ENCODE measurements at places on chromosomes 5 and 9.

DNA sequence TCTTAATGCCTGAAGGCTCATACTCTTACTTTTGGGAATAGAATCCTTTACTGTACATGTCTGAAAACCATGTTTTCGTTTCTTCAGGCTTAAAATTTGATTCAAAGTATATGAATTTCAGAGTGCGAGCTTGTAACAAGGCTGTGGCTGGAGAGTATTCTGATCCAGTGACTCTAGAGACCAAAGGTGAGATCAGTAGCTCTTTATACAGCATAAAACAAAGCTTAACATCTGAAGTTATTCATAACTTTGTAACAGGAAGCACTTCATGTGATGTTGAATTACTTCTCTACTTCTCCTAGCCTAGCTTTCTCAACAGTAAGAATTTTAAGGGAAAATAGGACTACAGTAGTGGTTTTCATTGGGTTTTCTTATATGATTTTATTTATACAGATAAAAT is 49.4 kb upstream of the FKTN start:
- no peak for DNase-seq

GRCh38 chr9:123933440-123934212 is 3.7 kb upstream of the DENND1A start:
- no peak for DNase-seq

DNA sequence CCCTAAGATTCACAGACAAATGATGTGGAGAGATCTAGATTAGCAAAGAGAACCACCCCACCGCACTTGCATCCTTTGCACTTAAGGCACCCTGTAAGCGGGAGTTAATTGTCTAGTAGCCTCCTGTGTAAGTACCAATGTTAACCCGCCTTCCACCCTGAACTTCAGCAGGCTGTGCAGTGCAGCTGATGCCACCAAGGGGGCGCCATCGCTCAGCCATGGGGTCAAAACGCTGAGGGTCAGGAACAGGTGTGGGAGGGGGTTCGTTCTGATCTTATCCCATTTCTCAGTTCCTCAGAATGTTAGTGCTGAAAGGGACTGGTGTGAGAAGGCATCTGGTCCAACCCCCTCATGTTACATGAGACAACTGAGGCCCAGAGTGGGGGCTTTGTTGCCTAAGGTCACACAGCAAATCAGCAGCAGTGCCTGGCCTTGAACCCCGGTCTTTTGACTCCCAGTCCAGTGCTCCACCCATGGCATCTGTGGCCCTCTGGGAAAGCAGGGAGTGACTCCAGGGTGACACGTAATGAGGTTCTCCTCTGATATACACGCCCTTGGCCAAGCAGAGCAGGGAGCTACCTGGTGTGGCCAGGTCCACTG is 57.3 kb downstream of the CYFIP2 start:
- DNase-seq = no peak

GRCh38 chr5:179141867-179142266 is 81.7 kb downstream of the ZNF354C start:
- DNase-seq = no peak

- DNase-seq = no peak
Measured at GRCh38 chr5:112143690-112144089, 275.4 kb downstream of the EPB41L4A start.

GRCh38 chr5:138969323-138970002 is 94.3 kb upstream of the LRRTM2 start:
- DNase-seq = no peak

- no peak for DNase-seq
Measured at GRCh38 chr5:157388111-157388710, 71.8 kb upstream of the NIPAL4 start.

DNA sequence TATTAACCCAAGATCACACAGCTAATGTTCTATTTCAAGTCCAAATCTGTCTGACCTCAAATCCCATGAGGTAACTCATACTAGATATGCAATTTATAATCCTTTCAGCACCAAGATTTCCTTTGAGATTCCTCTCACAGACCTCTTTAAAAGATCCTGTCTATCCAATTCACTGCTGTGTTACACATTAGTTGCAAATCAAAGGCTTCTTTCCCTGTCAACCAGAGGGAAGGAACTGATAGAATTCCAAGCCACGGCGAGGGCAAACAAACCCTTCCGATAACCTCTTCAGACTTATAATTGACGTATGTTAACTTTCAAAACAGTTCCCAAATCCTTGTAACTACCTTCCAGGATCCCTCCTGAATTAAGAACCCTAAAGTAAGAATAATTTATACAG is 168.9 kb downstream of the DRD1 start:
- DNase-seq = no peak

DNA sequence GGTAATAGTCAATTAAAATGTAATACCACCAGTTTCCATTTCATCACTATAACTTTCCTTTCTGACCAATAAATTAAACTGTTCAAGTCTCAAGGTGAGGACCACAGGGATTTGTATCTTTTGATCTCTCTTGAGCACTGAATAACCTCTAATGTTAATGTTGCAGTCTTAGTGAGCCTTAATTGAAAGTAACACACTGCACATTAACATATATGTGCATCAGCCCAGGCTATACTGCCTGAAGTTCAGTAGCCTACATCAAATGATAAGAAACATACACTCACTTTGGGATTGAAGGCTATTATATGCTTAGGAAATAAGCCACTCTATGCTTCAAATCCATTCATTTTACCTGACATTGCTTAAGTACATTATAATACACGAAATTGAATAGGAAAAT is 311.0 kb upstream of the DAP start:
- DNase-seq = no peak

DNA sequence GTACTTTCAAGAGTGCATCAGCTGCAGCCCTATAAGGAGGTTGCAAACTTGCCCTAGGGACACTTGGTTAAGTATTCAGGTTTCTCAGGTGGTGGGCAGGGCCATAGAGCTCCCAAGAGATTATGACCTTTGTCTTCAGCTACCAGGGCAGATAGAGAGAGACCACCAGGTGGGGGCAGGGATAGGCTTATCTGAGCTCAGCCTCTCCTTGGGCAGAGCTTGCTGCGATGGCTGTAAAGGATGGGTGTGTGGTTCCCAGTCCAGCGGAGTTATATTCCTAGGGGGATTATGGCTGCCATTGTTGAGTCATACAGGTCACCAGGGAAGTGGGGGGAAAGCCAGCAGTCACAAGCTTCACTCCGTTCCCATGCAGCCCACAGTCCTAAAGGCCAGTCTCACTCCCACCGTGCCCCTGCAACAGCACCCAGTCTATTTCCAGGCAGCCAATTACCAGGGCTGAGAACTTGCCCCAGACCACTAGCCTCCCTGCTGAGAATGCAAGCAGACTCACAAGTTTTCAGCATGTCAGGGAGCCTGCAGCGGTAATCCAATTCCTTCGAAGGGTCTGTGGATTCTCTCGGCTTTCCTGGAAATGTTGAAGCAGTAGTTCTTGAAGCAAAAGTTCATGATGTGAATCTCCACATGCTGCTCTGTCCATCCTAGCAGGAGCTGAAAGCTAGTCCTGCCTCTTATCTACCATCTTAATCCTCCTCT is 151.5 kb downstream of the SLC12A2 start:
- DNase-seq = no peak

GRCh38 chr5:54390539-54391031 is 64.9 kb upstream of the HSPB3 start:
- no peak for DNase-seq

DNA sequence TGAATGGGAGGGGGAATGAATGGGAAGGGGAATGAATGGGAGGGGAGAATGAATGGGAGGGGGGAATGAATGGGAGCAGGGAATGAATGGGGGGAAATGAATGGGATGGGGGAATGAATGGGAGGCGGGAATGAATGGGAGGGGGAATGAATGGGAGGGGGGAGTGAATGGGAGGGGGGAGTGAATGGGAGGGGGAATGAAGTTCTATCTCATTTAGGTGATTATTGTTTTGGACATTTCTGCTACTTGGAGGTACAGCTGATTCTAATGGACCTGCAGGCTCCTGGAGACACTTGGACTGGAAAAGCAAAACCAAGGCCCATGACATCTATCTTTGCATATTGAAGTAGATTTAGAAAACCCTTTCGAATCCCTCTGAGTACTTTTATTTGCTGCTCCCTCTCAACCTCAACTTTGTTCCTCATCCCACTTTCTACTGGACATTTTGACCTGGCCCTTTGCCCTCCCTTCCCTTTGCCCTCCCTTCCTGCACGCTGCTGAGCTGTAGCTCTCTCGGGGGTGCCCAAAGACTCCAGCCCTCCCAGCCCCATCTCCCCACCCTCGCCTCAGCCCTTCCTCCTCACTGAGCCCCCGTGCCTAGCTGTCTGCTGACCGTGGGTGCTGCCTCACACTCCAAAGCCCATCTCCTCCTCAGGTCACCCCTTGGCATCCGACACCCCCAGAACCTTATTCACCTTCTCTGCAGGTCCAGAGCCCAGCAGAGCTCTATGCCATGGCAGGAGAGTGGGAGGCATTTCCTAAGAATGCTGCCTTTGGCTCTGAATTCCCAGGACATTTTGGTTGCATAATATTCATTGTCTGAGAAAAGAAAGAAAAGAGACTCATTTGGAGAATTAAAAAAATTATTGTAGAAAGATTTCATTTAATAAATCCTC is 19.9 kb upstream of the LPCAT1 start:
- DNase-seq = no peak

DNA sequence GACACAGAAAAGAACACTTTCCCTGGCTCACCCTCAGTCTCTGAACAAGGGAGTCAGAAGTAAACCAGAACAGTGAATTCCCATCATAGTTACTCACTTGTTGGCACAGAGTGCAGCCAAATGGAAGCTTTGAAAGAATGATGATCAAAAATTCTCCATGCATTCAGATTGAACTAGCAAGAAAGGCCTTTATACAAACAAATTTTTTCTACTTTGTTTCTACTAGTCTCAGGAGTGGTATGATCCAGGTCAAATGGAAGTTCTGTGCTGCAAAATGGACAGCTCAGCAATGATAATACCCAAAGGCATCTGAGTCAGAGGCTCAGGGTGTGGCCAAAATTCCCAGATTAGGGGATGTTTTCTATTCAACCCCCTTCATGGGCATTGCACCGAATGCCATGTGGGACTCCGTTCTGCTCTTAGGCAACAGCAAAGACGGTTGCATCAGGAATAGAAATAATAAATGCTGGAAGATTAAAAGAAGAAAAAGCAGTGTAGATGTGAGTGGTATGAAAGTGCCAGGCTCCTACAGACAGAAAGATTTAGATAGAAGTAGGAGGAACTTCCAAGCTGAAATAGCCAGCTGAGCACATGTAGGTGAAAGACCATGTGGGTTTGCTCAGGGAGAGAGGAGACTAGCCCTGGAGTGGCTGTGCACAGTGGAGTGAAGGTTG is 24.0 kb upstream of the ASPN start:
- no peak for DNase-seq

DNA sequence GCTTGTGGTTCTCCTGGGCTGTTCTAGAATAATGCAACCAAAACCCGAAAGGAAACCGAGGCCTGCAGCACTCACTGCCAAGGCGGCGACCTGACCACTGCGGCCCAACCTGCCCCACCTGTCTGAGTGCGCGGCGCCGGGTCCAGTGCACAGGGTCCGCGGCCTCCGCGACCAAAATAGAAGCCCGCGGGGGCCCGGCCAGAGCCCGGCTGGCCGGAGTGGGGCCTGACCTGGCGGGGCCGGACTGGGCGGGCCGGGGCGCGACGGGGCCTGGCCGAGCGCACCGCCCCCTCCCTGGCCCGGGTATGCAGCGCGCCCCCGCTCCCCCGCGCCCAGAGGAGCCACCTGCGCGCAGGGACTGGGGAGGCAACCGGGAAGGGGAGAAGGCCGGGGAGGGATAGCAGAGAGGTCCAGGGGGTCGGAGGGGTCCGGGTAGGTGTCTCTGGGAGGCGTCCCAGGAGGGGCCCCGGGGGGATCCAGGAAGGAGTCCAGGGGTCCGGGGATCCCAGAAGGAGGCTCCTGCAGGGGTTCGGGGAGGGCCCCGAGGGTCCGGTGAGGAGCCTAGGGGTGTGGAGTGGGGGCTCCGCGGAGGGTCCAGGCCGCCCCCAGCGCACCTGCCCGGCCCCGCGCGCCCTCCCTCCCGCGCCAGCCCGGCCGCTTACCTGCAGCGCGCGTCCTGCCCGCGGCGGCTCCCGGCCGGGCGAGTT is 503 bp downstream of the SEMA4D start:
- no peak for DNase-seq

GRCh38 chr5:5141339-5141599 is 1.1 kb downstream of the ADAMTS16 start:
- DNase-seq = no peak

DNA sequence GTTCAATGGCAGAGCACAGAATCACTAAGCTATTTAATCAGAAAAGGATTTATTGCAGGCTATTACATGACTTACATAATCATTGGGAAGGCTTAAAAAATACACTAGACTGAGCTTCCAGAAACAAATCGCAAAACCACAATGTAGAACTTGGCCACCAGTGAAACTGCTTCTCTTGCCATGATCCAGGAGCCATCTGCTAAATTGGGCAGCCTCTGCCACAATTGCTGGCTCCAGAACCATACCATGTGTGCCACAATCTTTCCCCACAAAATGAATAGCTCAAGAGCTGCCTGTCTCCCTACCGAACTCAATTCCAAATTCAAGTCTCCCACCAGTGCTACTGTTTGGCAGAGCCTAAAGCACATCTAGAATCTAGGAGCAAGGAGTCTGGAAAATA is 9.8 kb upstream of the ERAP1 start:
- no peak for DNase-seq

GRCh38 chr5:115379622-115380344 is 83.3 kb upstream of the CCDC112 start:
- no peak for DNase-seq

DNA sequence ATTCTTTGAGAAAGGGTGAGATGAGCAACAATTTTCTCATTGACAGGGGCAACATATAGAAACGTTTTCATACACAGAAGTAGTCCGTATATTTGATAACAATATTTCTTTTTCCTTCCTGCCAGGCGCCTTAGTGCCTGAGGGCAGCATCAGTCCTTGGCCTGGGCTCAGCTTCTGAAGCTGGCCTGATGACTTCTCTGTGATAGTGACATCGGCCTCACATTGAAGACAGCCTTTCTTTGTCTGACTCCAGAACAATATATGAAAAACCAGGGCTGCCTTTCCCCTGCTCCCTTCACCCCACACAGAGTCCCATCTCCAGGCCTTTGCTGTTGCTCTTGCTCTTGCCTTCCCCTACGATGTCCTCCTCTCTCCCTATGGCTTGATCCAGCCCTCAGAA is 24.1 kb upstream of the TCOF1 start:
- peak; percentile 65 for DNase-seq

DNA sequence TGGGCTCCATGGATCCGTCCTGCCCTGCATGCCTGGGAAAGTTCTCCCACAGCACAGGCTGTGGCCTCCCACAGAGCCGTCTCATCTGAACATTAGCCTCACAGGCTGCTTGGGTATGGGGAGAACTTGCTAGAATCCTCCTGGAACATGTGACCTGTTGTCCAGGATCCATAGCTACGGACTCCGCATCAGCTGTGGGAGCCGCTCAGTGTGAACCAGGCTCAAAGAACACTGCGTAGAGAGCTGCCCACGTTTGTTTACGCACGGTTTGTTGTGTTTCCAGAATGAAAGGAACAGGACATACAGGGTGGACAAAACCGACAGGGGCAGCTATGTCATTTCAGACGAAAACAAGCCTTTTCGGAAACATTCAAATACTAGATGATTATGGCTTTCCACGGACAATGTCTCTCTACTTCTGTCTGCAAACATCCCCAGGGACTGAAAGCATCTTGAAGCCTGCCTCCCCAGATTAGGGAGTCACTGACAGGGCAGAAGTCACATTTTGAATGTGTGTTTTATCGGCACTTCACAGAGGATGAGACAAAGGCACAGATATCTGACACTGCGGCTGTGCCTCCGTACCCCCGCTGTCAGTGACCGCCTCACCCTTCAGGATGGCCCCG is 390.3 kb downstream of the GADD45G start:
- no peak for DNase-seq

- no peak for DNase-seq
Measured at GRCh38 chr5:59782856-59783255, 110.7 kb downstream of the PDE4D start.

GRCh38 chr9:109956717-109957440 is 176.9 kb downstream of the PALM2AKAP2 start:
- no peak for DNase-seq

All from putamen (tissue), 1 donor.